Occipital lobe (tissue), 3 donors: ENCODE measurements at places on chromosomes 1 and 21. TPM values are rescaled to one million over a fixed set of nuclear protein-coding genes. Genes with fewer than 3 reads are reported as not detected.

The H6PD gene
- 6.2 TPM for total RNA-seq

The ARHGAP29 gene
- total RNA-seq: 15.4 TPM

The SETD4 gene
- 31.8 TPM for total RNA-seq

The RGS16 gene
- 1.6 TPM for total RNA-seq

The RPE65 gene
- 0.16 TPM for total RNA-seq

The TMEM69 gene
- 20.7 TPM for total RNA-seq

The UMODL1 gene
- total RNA-seq: not detected

The SELL gene
- total RNA-seq: 0.47 TPM

The OR2L13 gene
- 3.4 TPM for total RNA-seq

The CHIT1 gene
- not detected for total RNA-seq

The LYPD8 gene
- total RNA-seq: not detected

The INSRR gene
- 0.31 TPM for total RNA-seq

The GOLT1A gene
- total RNA-seq: not detected

The IRF6 gene
- total RNA-seq: 0.31 TPM

The S100A1 gene
- total RNA-seq: 0.47 TPM

The TAL1 gene
- total RNA-seq: 1.6 TPM

The SERPINC1 gene
- total RNA-seq: 0.94 TPM

The AMPD1 gene
- total RNA-seq: not detected

The NR5A2 gene
- total RNA-seq: 0.31 TPM

The TNFRSF1B gene
- total RNA-seq: 3.1 TPM

The KCNE1 gene
- 0.16 TPM for total RNA-seq

The GPR137B gene
- 52.4 TPM for total RNA-seq

The RAB25 gene
- not detected for total RNA-seq

The GALNT2 gene
- total RNA-seq: 32.8 TPM

The CFH gene
- 34.3 TPM for total RNA-seq

The SEMA4A gene
- 13.6 TPM for total RNA-seq

The TATDN3 gene
- total RNA-seq: 29.3 TPM

The RNU1-1 gene
- under 0.01 TPM for total RNA-seq

The FMO1 gene
- 5.8 TPM for total RNA-seq

The ALX3 gene
- total RNA-seq: 0.31 TPM

The FCGR2B gene
- 0.47 TPM for total RNA-seq

The ROR1 gene
- 2.5 TPM for total RNA-seq

The RGS18 gene
- 0.78 TPM for total RNA-seq

The DENND2D gene
- total RNA-seq: 0.94 TPM

The TTC13 gene
- 56.1 TPM for total RNA-seq

The NAV1 gene
- total RNA-seq: 38.8 TPM

The ZCCHC17 gene
- 36.0 TPM for total RNA-seq

The USP1 gene
- total RNA-seq: 69.9 TPM

The NOS1AP gene
- 4.1 TPM for total RNA-seq

The KCNJ15 gene
- total RNA-seq: under 0.01 TPM

The MAEL gene
- total RNA-seq: 1.4 TPM

The ZBTB18 gene
- 1,084 TPM for total RNA-seq

The FCRLA gene
- total RNA-seq: not detected

The COL8A2 gene
- 1.1 TPM for total RNA-seq

The OR10J1 gene
- total RNA-seq: not detected
